ENCODE measurements at places on chromosomes 11 and 22.

DNA sequence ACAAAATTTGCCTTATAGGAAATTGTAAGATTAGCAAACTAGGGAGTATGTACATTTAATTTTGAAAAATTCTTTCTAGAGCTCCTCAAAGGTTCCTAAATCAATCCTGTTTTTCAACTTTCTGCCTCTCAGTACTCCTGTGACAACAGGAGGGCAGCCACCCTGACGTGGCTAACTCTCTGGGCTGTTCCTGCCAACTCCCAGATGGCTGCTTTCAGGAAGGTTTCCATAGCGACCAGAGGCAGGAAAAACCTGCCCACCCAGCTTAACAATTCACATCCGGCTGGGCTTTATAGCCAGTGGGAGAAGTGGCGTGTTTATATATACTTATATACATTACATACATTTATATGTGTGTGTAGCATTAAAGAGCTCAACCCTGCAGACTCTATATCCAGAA lies 26.5 kb downstream of the SGSM3 start:
- DNase-seq = peak; percentile 68

- DNase-seq = peak; percentile 99
These were observed 450.4 kb downstream of the MIAT start for GRCh38 chr22:27107824-27108223.

- DNase-seq = peak; percentile 26
These were observed 283.5 kb downstream of the TTC28 start for GRCh38 chr22:28395920-28396753.

GRCh38 chr22:26718905-26719304 lies 61.5 kb downstream of the MIAT start:
- DNase-seq = peak; percentile 96

GRCh38 chr11:18720091-18720807 lies 5.7 kb downstream of the IGSF22 start:
- DNase-seq = no peak

GRCh38 chr22:17090550-17090949 lies 5.8 kb downstream of the IL17RA start:
- no peak for DNase-seq

GRCh38 chr11:69575296-69576068 lies 65.5 kb upstream of the CCND1 start:
- peak; percentile 5 for DNase-seq

DNA sequence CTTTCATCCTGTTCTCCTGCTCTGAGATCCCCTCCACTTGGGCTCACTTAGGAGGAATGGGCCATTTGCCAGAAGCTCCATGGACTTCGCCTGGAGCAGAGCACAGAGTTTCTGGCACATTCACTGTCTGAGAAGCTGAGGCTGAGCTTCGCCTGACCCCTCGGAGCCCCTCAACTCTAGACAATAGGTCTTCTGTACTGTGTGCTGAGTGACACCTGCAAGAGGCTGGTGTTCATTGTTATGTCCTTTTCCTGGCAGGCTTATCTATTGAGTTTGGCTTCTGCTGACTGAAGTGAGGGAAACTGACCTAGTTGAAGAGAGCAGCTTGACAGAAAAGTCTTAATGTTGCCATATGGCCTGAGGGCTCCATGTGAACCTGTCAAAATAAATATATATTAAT lies 124.3 kb downstream of the EHF start:
- no peak for DNase-seq

DNA sequence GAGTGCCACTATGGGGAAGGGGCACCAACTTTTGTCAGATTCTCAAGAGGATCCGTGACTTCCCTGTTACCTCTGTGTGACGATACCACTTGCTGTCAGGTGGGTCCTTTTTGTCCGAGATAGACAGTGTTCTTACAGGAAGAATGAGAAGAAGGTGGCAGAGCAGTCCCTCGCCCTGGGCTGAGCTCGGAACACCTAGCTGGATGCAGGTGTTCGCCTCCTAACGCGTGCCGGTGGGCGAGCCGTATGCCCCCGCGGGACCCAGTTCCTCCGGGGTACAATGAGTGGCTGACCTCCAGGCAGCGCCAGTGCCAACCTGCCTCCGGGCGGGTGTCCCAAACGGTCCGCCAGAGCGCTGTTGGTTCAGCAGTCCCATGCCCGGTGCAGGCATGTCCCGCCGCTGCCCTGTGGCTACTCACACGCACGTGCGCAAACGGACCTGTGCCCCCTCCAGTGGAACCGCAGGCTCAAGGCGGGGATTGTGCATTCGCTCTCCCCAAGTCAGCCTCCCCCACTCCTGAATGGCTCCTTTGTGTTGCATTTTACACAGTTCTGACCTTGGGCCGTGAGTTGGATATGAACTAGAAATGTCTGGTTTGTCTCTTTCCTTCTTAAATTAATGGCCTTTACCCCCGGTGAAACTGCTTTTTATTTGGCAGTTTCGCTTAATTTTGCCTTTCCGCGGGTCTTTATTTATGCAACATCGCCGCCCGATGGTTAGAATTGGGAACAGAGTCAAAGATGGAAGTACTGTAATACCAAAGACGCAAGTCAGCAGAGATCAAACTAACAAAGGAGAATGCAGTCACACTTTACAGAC lies 1.1 kb upstream of the ABTB2 start:
- peak; percentile 79 for DNase-seq

- peak; percentile 89 for DNase-seq
These were observed at the start of gene SMARCB1 for GRCh38 chr22:23786752-23787599. Gene SMARCB1 (plus strand): TSS chr22:23786966. CDS start chr22:23787170, 204 bp downstream.

GRCh38 chr11:101129203-101129943 lies at the start of gene PGR:
Gene PGR (minus strand): TSS chr11:101129813. CDS start chr11:101129070, 743 bp downstream.
- DNase-seq = no peak

GRCh38 chr11:56843816-56844215 lies 95.3 kb upstream of the OR9G4 start:
- peak; percentile 36 for DNase-seq

DNA sequence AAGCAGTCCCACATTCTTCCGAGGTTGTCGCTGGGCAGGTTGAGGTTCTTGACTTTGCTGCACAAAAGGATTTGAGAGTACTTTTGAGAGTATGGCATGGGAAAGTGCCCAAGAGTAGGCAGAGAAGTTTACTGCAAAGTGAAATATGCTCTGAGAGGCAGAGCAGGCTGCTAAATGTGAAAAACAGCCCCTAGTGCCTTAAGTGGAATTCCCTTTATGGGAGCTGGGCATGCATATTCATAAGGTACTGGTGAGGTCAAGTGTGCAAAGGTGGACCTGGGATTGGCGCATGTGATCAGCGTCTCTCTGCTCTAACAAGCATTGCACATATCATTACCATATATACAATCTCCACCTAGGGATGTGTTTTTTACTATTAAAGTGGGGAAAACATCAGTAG lies 12.0 kb upstream of the APOL4 start:
- no peak for DNase-seq

- no peak for DNase-seq
These were observed 41.7 kb downstream of the BRD1 start for GRCh38 chr22:49785841-49786471.

- DNase-seq = no peak
These were observed 40.9 kb upstream of the CELSR1 start for GRCh38 chr22:46578251-46578823.

Measured in kidney tubule cell (primary cell).